Effector memory CD4-positive, alpha-beta T cell (primary cell): ENCODE measurements at places on chromosomes 13 and 19.

DNA sequence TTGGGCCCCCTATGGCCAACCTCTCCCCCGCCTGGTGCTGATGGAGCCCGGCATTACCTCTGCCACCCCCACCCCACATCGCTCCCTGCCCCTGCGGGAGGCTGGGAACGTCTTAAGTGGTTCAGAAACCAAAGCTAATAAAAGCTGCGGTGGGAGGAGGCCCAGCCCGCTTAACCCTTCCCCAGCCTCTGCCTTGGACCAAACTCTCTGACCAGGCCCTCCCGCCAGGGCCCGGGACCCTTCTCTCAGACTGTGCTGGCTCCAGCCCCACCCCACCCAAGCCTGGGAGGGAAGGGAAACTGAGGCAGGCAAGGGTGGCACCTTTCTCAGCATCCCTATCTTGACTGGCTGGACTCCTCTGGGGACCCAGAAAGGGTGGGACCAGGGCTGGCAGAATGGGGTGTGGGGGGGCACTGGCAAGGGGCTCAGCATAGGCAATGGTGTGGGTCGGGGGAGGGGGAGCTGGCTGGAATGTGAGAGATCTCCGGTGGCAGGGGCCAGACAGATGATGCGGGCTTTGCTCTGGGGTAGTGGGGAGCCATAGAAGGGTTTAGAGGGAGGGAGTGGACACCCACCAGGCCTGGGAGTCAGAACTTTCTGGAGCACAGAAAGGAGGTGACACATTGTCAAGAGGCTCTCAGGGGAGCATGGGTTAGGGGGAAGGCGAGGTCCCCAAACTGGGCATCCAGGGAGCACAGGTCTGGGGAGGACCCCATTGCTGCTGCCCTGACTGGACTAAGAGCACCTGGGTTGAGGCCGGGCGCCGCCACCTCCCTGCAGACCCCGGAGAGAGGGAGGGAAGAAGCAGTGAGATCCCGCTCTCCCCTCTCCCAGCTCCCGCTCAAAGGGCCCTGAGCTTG lies 21.9 kb downstream of the SMIM24 start:
- DNase-seq: no peak

GRCh38 chr13:109152941-109153340 lies 523.5 kb downstream of the MYO16 start:
- DNase-seq: no peak

- no peak for DNase-seq
Measured at GRCh38 chr13:81375709-81376108, 1034.8 kb upstream of the SPRY2 start.

- DNase-seq: no peak
Measured at GRCh38 chr13:31755803-31756212, 16.5 kb downstream of the RXFP2 start.

DNA sequence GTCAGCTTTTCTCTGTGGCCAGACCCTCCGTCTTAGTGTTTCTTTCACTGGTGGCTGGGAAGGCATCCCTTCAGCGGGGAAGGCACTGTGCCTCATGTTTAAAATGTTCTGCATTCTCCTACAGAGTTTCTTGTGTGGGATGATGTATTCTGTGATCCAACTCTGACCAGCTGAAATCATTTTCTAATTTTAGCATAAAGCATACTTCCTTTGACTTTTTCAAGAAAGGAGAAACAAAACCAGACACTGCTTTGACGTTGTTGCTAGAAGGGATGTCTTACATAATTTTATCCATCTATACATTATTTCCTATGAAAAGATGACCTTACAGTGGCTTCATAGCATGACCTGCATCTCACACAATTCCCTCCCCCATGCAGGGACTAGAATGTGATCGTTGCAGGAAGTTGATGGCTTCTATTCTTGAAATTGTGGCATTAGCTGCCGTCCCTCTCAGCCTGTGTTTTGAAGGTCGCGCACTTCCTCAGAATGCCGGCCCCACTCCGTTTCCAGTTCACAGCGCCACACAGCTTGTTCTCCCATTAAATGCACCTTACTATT lies 38.6 kb upstream of the TEX29 start:
- DNase-seq: no peak

- DNase-seq: no peak
Measured at GRCh38 chr19:53989600-53990533, 1.6 kb upstream of the CACNG6 start.

GRCh38 chr19:31232180-31232579 lies 117.1 kb downstream of the TSHZ3 start:
- DNase-seq: no peak

GRCh38 chr19:21823224-21823623 lies 12.8 kb downstream of the ZNF43 start:
- no peak for DNase-seq

DNA sequence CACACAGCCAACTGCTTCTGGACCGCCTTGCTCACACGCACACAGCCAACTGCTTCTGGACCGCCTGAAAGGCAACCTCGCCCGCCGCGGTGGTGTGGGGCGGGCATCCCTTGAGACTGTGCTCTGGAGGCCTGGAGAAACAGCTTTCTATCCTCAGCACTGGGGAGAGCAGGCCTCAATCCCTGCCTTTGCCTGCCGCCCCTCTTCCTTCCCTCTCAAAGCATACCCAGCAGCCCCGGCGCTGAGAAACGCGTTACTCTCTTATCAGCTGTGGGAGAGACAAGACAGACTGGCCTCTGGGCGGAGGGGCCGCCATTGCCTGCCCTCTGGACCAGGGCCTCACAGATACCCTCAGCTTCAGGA lies 2.9 kb downstream of the LIPE start:
- DNase-seq: no peak

DNA sequence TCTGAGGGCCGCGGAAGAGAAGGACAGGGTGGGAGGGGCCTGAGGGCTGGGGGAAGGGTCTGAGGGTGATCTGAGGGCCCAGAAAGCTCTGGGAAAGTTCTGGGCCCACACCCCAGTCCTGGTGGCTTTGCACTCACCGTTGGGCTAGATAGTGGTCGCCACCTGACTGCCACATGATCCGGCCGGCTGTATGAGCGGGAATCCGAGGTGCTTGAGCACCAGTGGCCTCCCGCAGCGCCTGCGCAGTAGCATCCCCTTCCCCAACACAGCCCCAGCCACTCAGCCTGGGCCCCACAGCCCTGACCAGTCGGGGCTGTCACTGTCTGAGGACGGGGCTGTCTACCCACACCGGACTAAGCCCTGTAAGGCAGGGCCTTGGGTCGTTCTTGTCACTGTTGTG lies 15.0 kb downstream of the PRODH2 start:
- no peak for DNase-seq

- no peak for DNase-seq
Measured at GRCh38 chr13:79121286-79121685, 284.8 kb downstream of the RBM26 start.

DNA sequence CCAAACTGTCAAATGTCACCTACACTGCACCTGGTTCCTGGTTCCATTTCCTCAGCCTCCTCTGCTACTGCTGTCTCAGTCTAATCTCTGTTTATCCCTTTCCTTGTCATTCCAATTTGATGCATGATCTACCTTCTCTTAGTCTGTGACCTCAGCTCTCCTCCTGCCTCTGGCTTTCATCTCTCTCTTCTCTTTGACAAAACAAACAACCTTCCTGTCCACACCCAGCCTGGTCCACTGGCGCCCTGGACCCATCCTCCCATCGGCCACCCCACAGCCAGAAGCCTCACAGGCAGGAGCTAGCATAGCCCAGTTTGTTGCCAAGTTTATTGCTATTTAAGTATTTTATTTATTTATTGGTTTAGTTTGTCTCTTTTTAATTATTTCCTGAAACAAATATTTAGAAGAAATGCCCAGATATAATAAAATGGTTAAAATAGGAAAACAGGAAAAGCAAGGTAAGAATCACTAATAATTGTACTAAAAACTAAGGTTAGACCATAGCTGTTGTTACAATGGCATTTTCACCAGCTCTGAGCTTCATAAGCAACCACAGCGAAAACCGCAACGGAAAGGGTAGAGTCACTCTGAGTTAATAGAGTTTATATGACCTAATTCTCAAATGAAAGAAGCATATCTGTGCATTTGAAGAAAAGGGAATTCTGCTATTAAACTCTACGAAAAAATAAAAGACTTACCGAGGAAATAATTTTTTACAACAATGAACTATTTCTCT lies 68.6 kb downstream of the EFNB2 start:
- DNase-seq: no peak

DNA sequence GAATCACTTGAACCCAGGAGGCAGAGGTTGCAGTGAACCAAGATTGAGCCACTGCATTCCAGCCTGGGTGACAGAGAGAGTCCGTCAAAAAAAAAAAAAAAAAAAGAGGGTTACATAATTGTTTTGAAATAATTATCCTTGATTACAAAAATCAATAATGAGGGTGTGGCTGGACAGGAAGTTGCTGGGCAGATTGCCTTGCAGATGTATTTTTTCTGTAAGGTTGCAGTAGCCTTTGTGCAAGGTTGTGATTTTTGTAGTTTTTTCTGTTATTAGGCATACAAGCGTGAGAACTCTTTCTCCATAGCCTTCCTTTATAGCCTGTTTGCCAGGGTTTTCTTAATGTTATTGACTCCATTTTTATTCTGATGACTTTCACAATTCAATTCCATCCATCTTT lies 40.7 kb upstream of the SIN3B start:
- DNase-seq: no peak

DNA sequence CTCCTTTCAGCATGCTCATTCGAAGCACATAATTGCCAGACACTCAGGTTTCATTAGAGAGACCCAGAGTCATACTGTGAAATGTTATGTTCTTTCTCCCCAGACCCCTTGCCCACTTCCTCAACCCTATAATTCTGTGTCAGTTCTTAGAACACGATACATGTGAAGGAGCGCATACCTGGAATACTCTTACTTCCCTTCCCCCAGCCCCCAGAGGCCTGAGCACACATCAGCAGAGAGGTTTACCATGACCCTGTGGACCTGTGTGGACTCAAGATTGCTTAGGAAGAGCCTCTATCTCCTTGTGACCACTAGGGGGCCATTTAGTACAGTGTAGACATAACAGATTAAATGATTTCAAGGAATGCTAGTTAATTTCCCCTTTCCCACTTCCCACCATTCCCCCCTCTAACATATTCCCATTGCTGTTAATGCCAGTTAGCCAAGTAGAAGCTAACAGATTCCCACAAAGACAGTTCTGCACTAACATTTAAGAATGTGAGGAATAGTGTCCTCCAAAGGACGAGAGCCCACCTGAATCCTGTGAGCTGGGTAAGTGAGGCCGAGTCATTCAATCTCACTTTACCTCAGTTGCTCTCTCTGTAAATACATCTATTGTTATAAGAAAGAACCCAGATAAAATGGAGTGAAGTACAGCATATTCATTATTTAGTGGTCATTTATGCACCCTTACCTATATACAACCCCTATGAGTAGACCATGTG lies 154.2 kb upstream of the MAB21L1 start:
- DNase-seq: no peak

DNA sequence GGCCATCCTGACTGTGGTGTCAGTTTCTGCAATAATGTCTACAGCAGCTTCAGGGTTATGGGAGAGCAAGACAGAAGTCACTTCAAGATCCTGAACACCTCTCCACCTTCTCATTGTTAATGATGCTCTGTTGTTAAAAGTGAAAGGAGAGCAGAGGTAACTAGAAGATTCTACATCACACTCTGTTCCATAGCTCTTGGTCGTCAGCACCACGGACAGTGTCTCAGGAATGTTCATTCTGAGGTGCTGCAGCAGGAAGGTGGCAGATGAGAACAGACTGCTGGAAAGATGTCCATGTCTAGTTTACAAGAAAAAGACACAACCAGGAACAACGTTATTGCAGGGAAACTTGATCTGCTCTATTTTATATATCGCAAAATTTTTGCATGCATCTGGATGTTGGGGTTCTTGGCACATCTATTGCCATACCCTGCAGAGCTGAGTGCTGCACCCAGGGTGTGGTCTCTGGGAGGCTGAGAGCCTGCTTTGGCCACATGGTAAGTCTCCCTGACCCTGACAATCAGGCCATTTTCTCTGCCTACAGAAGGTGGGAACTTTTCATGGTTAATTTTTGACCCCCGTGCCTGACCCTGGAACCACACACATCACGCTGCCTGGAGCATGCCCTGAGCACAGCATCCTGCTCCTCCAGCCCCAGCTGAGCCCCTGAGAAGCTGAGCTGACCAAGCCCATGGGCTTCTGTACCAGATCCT lies 12.7 kb downstream of the CEACAM21 start:
- DNase-seq: no peak
